Suppressor macrophage treated with lipopolysaccharide for 1 hour (primary cell): ENCODE measurements at places on chromosomes 7 and 10.

- peak; percentile 34 for DNase-seq
Measured at GRCh38 chr7:37440738-37441385, 7.8 kb downstream of the ELMO1 start.

DNA sequence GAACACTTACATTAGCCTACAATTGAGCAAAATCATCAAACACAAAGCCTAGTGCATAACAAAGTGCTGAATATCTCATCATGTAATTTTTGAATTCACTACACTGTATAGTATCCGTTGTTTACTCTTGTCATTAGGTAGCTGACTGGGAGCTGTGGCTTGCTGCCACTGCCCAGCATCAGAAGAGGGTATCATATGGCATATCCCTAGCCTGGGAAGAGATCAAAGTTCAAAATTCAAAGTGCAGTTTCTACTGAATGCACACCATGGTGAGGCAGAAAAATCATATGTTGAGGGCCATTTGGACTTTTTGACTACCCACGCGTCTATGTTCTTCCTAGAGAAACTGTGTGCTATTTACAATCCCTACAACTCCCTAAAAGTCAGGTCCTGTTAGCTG lies 7.5 kb upstream of the ZC3HAV1 start:
- no peak for DNase-seq

DNA sequence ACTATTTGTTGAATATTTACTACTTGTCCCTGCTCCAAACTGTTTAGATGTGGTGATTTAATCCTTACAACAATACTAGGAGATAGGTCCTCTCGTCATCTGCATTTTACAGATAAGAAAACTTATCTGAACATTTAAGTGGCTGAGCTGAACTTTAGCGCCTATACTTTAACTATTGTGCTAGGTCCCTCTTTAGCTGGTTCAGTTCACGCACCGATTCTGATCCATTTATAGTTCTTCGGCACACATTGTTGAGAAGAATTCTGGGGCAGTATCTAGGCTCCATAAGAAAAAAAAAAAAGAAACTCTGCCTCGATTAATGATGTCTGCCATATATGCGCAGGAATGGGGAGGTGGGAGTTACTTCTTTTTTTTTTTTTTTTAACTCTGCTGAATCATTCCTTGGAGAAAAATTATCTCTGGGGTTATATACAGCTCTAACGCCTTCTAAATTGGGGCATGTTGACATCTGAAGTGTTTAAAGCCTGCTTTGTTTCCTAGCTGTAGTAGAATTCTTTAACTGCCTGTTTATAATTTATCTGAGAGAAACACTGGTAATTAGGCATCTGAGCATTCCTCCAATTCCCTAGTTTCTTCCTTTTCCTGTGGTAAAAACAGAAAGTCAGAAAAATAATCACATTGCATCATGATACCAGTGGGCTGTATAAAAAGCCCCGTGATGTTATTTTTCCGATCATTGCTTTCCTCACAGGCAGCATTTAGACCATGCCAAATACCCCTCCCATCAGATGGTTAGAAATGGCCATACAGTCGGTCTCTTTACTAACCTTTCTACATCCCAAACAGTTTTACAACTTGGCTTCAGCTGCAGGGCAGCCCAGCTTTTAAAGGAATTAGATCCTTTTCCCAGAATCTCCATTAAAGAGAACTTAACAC lies 98.5 kb upstream of the KDM7A start:
- no peak for DNase-seq

GRCh38 chr7:139842401-139843210 lies 13.5 kb downstream of the TBXAS1 start:
- DNase-seq = no peak

DNA sequence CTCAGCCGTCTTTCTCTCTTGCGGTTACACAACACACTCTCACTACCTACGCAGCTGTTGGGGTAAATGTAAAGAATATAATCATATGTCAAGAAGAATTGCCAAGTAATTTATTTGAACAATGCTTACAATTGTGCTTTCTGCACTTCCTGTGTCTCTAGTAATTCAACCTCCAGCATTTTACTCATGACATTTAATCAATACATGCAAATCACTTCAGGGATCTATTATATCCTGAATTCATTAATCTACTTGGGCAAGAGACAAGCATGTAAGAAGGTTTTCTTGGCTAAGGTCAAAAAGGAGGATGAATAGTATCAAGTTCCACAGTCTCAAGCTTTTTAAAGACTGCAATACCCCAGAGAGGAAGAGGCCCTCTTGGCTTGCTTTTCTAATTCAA lies 562.9 kb upstream of the ADARB2 start:
- no peak for DNase-seq

DNA sequence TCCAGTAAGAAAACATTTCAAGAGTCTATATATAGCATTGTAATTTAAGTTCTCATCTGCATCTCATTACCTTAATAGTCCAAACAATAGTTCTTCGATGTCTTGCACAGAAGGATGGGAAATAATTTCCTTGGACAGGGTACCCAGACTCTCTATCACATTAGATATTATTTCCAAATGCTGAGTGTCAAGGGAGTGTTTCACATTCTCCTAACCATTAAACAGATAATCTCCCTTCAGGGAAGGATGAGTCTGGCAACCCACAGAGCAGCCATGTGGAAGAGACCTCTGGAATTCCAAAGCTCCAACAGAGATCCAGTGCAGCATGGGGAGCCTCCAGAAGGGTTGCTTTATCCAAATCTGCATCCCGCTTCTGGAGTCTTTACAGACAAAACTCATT lies 89.6 kb downstream of the FZD1 start:
- DNase-seq = no peak

DNA sequence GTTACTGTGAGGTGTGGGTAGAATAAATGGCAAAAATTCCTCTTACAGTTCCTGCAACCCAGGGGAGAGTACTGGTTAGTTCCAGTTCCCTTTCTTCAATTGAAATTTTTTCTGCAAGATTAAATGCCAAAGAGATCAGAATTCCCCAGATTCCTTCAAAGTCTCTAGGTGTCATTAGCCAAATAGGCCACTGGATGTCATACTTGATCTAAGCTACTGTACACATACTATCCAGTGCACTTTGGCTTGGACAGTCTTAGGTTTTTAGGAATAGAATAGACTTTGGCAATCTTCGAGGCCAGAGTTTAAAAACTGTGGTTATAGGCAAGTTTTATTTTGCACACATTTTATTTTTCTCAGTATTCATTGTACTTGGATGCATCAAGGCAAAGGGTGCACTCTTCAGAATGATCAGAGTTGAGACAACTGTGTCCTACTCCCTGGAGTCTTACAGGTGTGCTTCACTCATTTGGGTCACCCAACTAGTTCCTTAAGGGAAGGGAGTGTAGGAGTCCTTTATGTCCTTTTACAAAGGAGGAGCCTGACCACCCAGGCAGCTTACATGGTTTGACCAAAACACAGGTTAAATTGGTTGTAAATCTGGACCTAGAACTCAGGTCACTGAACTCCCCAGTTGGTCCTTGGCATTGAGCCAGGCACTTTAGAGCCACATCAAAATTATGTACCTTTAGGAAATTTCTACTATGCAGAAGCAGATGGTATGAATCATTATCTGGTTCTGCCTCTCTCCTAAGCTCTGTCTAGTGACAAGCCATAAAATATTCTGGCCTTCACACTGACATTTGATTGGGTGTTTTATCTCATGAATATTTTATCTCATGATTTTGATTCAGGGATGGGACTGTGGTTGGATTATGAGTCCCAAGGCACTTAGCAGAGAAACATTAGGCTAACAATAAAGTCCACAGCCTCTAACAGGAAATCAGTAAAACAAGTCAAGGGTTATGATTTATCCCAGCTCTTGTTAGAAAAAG lies 49.5 kb downstream of the ASAH2B start:
- peak; percentile 9 for DNase-seq

DNA sequence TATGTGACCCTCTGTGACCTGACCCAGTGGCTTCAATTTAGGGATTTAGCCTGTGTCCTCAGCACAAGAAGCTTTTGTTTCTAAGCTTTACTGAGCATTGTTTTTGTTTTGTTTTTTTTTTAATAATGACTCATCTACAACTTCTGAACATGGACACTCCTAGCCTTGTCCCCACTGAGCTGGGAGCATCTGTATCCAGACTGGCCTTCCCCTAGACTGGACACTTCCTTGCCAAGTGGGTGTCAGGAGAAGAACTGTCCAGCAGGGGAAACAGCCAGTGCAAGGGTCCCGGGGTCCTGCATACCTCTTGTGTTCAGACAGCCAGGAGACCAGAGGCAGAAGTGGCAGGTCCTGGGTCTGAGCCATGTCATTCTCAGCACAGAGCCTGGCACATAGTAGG lies 108.6 kb downstream of the TMEM130 start:
- DNase-seq = no peak

DNA sequence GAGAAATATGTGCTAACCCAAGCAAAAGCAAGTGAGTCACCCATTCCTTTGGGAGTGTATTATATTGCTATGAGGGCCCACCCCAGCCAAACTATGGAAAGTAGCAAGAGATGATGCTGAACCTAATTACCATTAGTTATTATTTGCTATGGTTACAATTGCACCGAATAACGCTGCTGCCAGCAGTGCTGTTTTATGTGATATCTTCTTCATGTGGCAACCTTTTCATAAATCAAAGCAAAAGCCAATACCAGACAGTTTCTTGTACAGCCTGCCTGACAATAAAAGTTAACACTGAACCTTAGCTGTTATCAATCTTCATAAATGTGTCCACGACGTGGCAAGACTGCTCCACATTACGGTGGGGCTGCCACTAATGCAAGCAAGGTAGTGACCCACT lies 241.7 kb upstream of the PLXNA4 start:
- DNase-seq = no peak

DNA sequence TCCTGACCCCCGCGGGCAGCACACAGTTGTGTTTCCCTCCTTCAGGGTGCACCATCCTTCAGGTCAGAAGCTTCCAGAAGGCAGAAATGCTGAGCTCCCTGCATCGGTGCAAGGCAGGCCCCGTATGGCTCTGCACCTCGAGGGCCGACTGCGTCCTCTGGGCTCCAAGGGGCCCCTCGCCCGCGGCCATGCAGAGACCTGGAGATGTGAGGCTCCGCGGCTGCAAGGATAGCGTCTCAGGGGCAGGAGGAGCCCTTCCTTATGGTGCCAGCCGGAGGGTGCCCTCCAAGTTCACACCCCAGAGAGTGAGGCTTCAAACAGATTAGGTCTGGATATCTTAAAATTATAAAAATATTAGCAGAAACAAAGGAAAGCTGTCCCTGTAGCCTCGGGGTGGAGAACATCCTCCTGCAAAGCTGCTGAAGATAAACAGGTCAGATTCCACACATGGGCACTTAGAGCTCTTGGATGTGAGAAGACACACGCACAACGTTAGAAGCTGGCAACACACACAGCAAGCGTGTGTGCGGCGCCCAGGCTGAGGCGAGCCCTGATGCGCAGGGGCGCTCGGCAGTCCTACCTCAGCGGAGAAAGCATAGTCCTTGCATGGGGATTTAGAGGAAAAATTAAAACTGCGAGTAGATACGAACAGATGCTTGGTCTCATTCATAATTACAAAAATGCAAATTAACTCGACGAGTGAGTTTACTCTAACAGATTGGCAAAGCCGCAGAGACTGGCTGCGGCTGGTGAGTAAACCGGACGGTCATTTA lies 20.4 kb downstream of the KNDC1 start:
- DNase-seq = no peak

DNA sequence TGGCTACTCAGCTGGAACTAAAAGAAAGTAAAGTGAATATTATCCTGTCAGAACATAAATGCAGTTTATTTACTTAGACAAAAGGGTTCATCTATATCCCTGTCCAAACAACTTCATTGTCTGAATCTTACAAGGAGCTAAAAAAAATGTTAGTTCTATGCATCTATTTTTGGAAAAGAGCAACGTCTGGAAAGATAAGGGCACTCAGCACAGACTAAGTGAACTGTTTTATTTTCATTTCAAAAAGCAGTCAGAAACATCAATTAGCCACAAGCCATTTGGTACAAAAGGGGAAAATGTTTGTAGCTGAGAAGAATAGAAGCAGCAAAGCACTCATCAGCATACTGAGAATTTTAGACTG lies 245.5 kb downstream of the FOXP2 start:
- DNase-seq = no peak

DNA sequence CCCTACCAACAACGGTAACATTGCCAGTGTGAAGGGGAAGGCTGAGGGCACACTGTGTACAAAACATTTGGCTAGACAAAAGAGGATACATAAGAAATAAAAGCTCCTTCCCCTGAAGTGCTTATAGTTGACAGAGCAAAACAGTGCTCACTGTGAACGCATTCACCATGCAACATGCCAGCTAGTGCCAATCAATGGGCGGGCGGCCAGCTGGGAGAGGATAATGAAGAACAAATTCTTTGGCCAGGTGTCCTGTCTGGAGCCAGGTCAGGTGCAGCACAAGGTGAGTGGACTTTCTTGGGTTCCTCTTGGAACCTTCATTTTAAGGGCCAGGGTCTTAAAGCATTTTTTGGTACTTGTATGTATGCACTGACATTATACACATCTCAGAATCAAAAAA lies 106.1 kb downstream of the ICA1 start:
- no peak for DNase-seq

- DNase-seq = no peak
Measured at GRCh38 chr7:4207011-4207410, 475.1 kb upstream of the FOXK1 start.

- no peak for DNase-seq
Measured at GRCh38 chr10:107474650-107475049, 310.1 kb upstream of the SORCS1 start.

GRCh38 chr10:75070961-75071428 lies 40.5 kb upstream of the SAMD8 start:
- DNase-seq = no peak

DNA sequence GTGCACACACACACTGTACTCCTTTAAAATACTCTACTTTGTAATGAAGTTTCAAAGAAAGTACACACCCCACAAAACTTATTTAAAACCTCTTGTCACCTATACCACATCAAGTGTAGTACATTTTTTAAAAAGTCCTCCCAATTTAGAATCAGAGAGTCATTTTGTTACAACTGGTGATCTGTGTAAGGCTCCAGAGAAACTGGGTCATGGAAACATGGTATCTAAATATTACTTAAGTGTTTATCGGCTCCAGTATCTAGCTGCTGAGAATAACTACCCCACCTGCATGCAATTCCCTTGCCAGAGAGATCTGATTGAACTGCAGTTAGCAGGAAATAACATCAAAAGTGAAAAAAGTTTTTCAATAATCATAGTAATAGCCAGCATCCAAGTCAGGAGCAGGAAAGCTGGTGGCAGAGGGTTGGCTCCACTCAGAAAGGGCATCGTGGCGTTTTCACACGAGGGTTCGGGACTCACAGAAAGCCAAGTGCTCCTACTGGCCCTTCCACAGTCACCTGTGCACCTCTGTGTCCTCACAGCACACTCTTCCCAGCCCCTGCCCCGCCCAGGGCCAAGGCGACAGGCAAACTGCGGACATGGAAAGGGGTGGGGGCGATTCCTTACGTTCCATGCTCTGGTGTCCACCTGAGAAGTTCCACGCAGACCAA lies 6.5 kb downstream of the RGS10 start:
- DNase-seq = no peak

GRCh38 chr7:149790146-149790548 lies 16.8 kb upstream of the ZNF467 start:
- peak; percentile 75 for DNase-seq
